Omental fat pad (tissue), 4 donors: ENCODE measurements at places on chromosomes 11 and 22.

GRCh38 chr22:47049078-47049624 is 286.7 kb downstream of the TBC1D22A start:
- no peak for DNase-seq

- no peak for DNase-seq
Observed at GRCh38 chr11:2377511-2378443, 667 bp downstream of the CD81 start.

DNA sequence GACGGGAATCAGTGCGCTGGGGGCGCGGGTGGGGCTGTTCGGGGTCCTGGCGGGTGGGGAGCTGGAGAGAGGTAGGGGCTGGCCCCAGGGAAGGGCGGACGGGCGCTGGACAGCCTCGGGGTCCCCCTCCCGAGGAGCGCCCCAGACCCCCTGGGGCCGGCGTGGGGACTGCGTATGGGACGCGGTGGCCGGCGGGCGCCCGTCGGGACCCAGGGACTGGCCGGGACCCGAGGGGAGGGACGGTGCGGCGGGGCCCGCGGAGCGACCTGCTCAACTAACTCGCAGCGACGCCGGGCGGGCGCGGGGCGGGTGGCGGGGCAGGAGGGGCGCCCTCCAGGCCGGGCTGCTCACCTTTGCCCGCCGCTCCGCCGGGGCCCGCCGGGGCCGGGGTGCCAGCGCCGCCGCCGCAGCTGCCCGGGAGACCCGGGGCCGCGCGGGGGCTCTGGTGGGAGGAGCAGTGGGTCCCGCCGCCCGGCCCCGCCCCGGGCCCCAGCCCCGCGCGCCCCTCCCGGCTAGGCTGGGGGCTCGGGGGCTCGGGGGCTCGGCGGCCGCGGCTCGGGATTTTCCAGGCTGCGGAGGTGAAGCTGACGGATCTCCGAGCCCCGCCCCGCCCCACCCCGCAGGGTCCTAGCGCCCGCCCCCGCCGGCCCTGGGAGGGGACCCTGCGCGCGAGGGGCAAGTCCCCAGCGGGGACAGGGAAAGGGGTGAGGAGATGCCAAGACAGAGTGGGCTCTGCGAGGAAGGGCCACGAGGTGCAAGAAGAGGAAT is 12.3 kb downstream of the STARD10 start:
- DNase-seq = no peak

GRCh38 chr11:86292912-86293616 is 9.0 kb upstream of the HIKESHI start:
- DNase-seq = no peak

GRCh38 chr22:38419858-38420160 is 35.2 kb downstream of the KCNJ4 start:
- DNase-seq = no peak

- no peak for DNase-seq
Observed at GRCh38 chr22:31883989-31884388, 60.3 kb upstream of the YWHAH start.

- DNase-seq = no peak
Observed at GRCh38 chr22:24160546-24160945, 20.7 kb upstream of the SUSD2 start.

DNA sequence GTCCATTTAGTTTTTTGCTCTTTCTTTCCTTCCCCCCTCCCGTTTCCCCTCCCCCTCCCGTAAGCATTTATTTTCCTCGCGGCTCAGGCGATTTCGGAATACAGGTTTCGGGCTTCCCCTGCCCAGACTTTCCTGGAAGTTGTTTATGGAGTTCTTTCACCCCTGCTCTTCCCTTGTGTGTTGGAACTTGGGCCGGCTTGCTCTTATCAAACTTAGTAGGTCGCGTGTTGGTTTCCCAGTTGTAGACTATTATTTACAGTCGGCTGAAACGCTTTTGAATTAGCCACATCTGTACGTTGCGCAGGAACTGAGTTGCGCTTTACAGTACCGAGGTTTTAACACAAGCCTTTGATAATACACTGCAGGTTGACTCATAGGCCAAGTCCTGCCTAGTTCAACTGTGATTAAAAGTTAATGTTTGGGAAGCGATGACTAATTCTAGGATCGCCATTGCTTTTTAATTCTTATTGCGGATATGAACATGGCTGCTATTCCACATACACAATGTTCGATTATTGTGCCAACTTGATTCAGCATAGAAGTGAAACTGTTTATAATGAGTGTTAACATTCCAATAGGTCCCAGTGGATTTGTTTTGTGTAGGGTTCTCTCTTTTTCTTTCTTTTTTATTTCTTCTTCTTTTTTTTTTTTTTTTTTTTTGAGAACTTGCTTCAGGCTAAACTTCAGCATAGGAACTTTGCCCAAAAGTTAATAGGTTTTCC is 1.7 kb downstream of the YAP1 start:
- no peak for DNase-seq

GRCh38 chr11:95863486-95864140 is 60.3 kb downstream of the MTMR2 start:
- DNase-seq = no peak

DNA sequence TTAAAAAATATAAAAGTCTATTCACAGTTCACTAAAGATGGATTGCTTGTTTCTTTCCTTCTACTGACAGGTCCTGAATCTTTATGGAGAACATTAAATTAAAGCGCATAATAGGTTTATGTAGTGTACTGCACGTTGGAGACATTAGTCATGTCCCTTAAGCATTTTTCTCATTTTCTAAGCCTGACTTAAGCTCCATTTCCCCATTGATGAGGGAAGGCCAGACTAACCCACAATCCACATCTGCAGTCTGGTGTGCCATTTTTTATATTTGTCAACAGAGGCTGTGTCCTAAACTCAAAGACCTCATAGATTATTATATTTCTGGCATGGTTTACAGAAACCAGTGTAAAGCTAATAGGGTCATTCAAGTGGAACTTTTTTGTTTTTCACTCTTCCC is 39.9 kb downstream of the CADM1 start:
- no peak for DNase-seq

DNA sequence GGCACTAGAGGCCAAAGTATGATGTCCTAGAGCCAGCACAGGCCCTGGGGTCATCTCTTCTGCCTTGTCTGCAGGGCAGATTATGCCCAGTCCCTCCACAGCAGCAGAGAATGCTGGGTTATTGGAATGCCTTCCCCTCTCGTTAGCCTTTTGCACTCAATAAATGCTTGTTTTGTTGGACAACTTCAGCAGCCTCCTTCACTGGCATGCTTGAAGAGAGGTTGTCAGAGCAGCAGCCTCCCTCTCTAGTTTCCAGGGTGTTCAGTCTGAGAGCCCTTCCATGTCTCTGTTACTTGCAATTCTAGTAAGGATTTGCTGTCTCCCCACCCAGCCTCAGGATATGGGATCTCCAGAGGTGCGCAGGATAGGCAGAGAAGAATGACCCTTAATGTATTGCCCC is 82.9 kb downstream of the PKNOX2 start:
- DNase-seq = no peak

GRCh38 chr11:9862981-9863380 is 199.1 kb downstream of the SWAP70 start:
- no peak for DNase-seq
